Stomach (tissue), 19 donors: ENCODE measurements at places on chromosomes 1 and 21. TPM values are rescaled to one million over a fixed set of nuclear protein-coding genes. Genes with fewer than 3 reads are reported as not detected.

The TFF1 gene
- 721 TPM for total RNA-seq

The ADAMTS1 gene
- 44.9 TPM for total RNA-seq

The USP16 gene
- 54.5 TPM for total RNA-seq

The KCNT2 gene
- total RNA-seq, result 32.3 TPM

The CLDN17 gene
- total RNA-seq, result not detected

The HAX1 gene
- 61.0 TPM for total RNA-seq
